Stimulated activated CD8-positive, alpha-beta memory T cell treated with anti-CD3 and anti-CD28 coated beads, Interleukin-4, amount 100 ng/mL, for 24 hours (primary cell): ENCODE measurements at places on chromosomes 4 and X.

GRCh38 chr4:123350191-123350544 is 46.4 kb upstream of the SPRY1 start:
- DNase-seq: no peak

DNA sequence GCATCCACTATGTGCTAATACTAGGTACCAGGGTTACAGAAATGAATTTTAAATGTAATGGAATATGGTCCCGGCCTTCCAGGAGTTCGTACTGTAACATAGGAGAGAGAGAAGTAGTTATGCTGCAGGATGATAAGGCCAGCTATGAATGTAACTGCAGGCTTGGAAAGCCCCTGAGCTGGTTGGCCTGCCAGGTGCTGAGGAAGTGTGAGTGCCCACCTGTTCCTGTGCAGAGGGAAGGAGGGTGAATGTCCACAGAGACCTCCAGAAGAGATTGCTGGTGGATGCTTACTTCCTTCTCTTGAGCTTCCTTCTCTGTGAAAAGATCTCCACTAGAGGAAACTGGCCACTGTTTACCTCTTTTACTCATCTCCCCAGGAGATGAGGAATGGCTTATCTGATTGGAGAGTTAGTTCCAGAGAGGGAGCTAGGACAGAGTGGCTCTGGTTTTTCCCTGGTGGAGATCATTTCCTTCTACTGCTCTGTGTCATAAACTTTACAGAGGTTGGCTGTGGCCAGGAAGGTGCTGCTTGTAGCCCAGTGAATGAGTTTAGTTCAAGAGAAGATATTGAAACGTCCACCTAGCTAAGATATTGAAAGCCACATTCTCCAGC is 114.0 kb upstream of the LNX1 start:
- no peak for DNase-seq

DNA sequence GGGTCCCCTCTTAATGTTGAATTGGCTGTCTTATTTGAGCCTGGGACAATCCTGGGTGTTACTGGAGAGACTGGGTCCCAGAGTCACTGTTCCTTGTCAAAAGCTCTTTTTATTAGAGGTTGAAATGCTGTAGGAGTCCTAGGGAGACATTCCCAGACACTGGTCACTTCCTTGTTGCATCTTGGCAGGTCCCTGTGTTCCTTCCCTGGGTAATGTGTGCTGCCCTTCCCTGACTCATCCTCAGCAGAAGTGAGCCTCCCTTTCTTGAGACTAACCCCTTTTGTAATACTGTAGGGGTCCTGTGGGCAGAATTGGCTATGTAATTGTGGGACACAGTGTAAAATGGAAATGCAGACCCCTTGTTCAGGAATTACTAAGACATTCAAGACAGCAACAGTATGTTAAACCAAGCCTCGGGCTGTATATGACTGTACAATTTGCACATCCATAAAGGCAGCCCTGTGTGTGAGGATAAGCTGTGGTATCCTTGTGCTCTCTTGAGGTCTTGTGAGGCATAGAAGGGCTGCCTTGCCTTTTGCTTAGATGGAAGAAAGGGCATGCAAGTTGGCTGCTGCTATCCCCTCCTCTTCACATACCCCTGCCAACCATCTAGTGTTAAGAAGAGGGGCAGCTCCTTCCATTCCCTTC is 53.5 kb downstream of the DCLK2 start:
- no peak for DNase-seq

- no peak for DNase-seq
Measured at GRCh38 chr4:26141051-26141721, 179.6 kb upstream of the RBPJ start.

DNA sequence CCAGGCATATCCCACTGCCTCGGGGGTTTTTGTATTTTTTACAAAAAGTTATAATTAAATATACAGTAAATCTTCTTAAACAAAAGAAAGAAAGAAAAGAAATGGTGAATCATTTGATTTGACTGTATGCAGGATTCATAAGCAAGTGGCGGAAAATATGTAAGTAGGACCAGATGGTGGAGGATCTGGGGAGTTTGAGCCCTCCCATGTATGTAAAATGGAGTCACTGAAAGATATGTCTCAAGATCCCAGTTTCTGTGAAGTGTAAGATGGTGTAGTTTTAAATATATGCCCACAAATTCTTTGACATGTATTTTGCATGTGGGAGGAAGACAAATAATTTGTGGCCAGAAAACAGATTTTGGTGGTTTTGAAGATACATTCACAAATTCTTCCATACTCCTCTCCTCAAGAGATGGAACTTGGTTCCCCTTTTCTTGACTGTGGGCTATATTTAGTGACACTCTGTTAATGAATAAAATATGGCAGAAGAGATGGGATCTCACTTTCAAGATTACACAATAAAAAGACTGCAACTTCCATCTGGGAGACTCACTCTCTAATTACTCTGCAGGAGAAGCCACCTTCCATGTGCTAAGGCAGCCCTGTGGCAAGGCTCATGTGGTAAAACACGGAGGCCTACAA is 133.6 kb upstream of the S100G start:
- DNase-seq: no peak

GRCh38 chr4:172018358-172018757 is 205.2 kb downstream of the GALNTL6 start:
- DNase-seq: no peak

DNA sequence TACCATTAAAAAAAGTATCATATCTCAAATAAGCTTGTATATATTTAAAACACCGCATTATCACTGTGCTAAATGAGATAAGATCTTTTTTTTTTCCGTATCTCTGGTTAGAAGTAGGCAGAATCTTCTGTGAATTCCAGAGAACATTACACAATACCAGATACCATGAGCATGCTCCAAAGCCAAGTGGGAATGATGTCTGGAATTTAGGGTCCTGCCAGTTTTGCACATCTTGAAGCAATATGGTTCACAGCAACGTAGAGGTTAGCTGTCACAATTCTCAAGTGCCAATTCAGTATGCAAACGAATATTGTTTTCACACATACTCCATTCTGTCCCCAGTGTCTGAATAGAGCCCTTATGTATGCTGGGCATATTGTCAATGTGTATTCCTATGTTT is 127.5 kb upstream of the NEIL3 start:
- no peak for DNase-seq
